Body of pancreas (tissue), 4 donors: ENCODE measurements at places on chromosomes 6 and 20. TPM values are rescaled to one million over a fixed set of nuclear protein-coding genes. Genes with fewer than 3 reads are reported as not detected.

Gene PXMP4
- total RNA-seq: 5.2 TPM

Gene PI16
- 3.1 TPM for total RNA-seq

Gene CLPSL1
- total RNA-seq: 11.9 TPM

Gene VSTM2L
- 7.0 TPM for total RNA-seq

Gene HAO1
- not detected for total RNA-seq

Gene AKAP7
- 57.6 TPM for total RNA-seq

Gene PEX6
- total RNA-seq: 26.2 TPM

Gene HMGCLL1
- total RNA-seq: 1.8 TPM

Gene GPX5
- total RNA-seq: not detected

Gene CST2
- total RNA-seq: not detected

Gene EDN3
- 9.9 TPM for total RNA-seq

Gene C6orf15
- not detected for total RNA-seq

Gene GJA10
- total RNA-seq: not detected

Gene HTR1E
- not detected for total RNA-seq

Gene KHDC1
- total RNA-seq: 3.0 TPM

Gene STAU1
- 78.3 TPM for total RNA-seq

Gene TFAP2A
- not detected for total RNA-seq

Gene ULBP1
- total RNA-seq: not detected

Gene LCA5
- total RNA-seq: 7.8 TPM

Gene TAAR2
- total RNA-seq: not detected

Gene VTA1
- 5.9 TPM for total RNA-seq

Gene TBP
- 8.6 TPM for total RNA-seq

Gene DDX43
- total RNA-seq: 3.0 TPM

Gene TTPAL
- total RNA-seq: 9.9 TPM

Gene SLC17A1
- not detected for total RNA-seq

Gene FAM83C
- total RNA-seq: not detected

Gene ULBP3
- 0.78 TPM for total RNA-seq

Gene DEFB124
- not detected for total RNA-seq

Gene MYB
- not detected for total RNA-seq

Gene GPLD1
- total RNA-seq: 0.66 TPM

Gene FOXF2
- 0.26 TPM for total RNA-seq

Gene RANBP9
- 14.3 TPM for total RNA-seq

Gene SIRT5
- 11.2 TPM for total RNA-seq

Gene ENPP4
- 9.9 TPM for total RNA-seq

Gene SEL1L2
- total RNA-seq: not detected

Gene COL11A2
- total RNA-seq: 2.3 TPM

Gene RAB44
- not detected for total RNA-seq

Gene CRISP2
- total RNA-seq: not detected

Gene KAT14
- 7.9 TPM for total RNA-seq

Gene APOM
- total RNA-seq: 1.6 TPM

Gene MTCH1
- total RNA-seq: 152 TPM

Gene SGK2
- total RNA-seq: 21.4 TPM

Gene WFDC12
- total RNA-seq: not detected

Gene DPM1
- 32.7 TPM for total RNA-seq

Gene SNPH
- 3.3 TPM for total RNA-seq

Gene TENT5A
- total RNA-seq: 8.2 TPM

Gene C6orf47
- 15.8 TPM for total RNA-seq

Gene DACT2
- 4.9 TPM for total RNA-seq

Gene SERPINB6
- 147 TPM for total RNA-seq

Gene MCCD1
- not detected for total RNA-seq

Gene SLC13A3
- total RNA-seq: 6.3 TPM

Gene YIPF3
- total RNA-seq: 79.4 TPM

Gene SEMG1
- total RNA-seq: not detected

Gene VSX1
- total RNA-seq: 0.66 TPM

Gene OLIG3
- not detected for total RNA-seq

Gene OR2B6
- total RNA-seq: not detected

Gene GTSF1L
- not detected for total RNA-seq

Gene ATP6V1G2
- not detected for total RNA-seq

Gene FITM2
- total RNA-seq: 17.1 TPM

Gene KIAA1586
- total RNA-seq: 6.0 TPM
